ENCODE measurements at places on chromosomes 5 and 9.

- no peak for DNase-seq
Measured at GRCh38 chr5:67315082-67315989, 118.7 kb upstream of the CD180 start.

- DNase-seq = no peak
Measured at GRCh38 chr5:111685969-111686368, 71.0 kb downstream of the NREP start.

- no peak for DNase-seq
Measured at GRCh38 chr5:13566871-13567339, 377.6 kb downstream of the DNAH5 start.

DNA sequence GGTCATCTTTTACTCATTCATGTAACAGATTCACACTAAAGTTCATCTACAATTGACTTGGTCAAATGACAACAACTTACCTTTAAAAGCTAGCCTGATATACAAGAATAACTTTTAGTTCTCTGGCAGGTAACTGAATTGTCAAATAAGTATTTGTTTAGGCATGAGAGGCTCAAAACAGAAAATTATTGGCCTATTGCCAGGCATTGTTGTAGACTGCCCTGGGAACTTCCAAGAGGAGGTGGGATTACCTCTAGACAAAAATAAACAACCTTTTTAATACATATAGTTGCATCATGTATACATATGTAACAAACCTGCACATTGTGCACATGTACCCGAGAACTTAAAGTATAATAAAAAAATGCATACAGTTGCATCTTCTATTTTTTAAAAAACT is 18.2 kb upstream of the SLCO4C1 start:
- no peak for DNase-seq
